ENCODE measurements at places on chromosomes 1 and 21. TPM values are rescaled to one million over a fixed set of nuclear protein-coding genes. Genes with fewer than 3 reads are reported as not detected.

TRAF3IP3 gene
- not detected for total RNA-seq

ESRRG gene
- 0.34 TPM for total RNA-seq

C1orf167 gene
- total RNA-seq: not detected

ADORA3 gene
- total RNA-seq: not detected

FMOD gene
- 0.79 TPM for total RNA-seq

TCHHL1 gene
- total RNA-seq: not detected

CHODL gene
- total RNA-seq: 1.3 TPM
